ENCODE measurements at places on chromosomes 2 and 18. TPM values are rescaled to one million over a fixed set of nuclear protein-coding genes. Genes with fewer than 3 reads are reported as not detected.

SIX3 gene
- not detected for total RNA-seq

C2orf76 gene
- total RNA-seq: 5.9 TPM

RRM2 gene
- 18.5 TPM for total RNA-seq

COLEC12 gene
- under 0.01 TPM for total RNA-seq

XIRP2 gene
- total RNA-seq: not detected

ABCA12 gene
- total RNA-seq: 12.6 TPM

ALPG gene
- total RNA-seq: under 0.01 TPM

C2orf80 gene
- total RNA-seq: not detected

SPDYA gene
- 2.0 TPM for total RNA-seq

KIAA2012 gene
- under 0.01 TPM for total RNA-seq

TLX2 gene
- not detected for total RNA-seq

SRD5A2 gene
- not detected for total RNA-seq

OSBPL6 gene
- 1.6 TPM for total RNA-seq

GALR1 gene
- total RNA-seq: not detected

ARHGAP28 gene
- 3.1 TPM for total RNA-seq

FAP gene
- 62.0 TPM for total RNA-seq

CBLN2 gene
- 0.79 TPM for total RNA-seq

LGALSL gene
- total RNA-seq: 3.1 TPM

UGT1A4 gene
- 0.39 TPM for total RNA-seq

SCTR gene
- not detected for total RNA-seq

SERPINB12 gene
- total RNA-seq: not detected

MRO gene
- not detected for total RNA-seq

ITPRIPL1 gene
- total RNA-seq: 4.3 TPM

All from placental epithelial cell (primary cell).